Stimulated activated CD4-positive, alpha-beta T cell treated with anti-CD3 and anti-CD28 coated beads, TNF-alpha, amount 100 ng/mL, for 24 hours (primary cell): ENCODE measurements at places on chromosomes 5 and 9.
A peak's percentile ranks its signal among the peaks of the same experiment; 100 is the strongest.

DNA sequence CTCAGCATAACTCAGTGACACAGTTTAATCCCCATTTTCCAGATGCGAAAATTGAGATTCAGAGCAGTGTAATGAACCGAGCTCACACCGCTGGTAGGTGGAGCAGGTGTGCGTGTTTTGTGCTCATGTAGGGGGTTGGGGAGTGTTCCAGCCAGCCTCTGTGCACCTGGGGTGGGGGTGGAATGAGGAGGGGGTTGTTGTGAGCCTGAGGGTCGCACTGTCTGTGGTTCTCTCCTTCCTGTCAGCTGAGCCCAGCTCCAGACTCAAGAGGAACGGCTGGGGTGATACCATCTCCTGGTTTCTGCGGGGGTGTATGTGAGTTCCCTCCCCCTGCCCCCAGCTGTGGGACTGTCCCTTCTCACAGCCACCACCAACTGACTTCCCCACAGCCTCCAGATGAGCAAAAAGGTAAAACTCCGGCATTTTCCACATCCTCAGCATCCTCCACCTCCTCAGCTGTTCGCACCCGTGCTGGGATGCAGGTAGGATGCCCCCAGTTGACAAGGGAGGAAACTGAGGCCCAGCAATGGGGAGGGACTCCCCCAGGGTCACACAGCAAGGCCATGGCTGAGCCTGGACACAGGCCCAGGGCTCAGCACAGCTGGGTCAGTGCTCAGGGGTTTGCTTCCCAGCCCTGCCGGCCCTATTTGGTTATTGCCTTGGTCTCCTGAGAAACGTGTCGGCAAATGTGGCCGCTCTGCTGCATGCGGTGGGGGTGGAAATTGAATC lies 2.1 kb downstream of the SH2D3C start:
- peak; percentile 78 for DNase-seq

- DNase-seq: no peak
These were observed 334.4 kb downstream of the ARHGEF28 start for GRCh38 chr5:73960426-73960825.

GRCh38 chr9:89426384-89426961 lies 71.4 kb downstream of the SEMA4D start:
- DNase-seq: no peak

GRCh38 chr5:91139572-91140200 lies 243.4 kb downstream of the ARRDC3 start:
- DNase-seq: no peak

GRCh38 chr5:21121213-21121612 lies 1133.2 kb upstream of the CDH18 start:
- no peak for DNase-seq

- DNase-seq: no peak
These were observed 89.7 kb upstream of the SAP30L start for GRCh38 chr5:154356020-154356655.

DNA sequence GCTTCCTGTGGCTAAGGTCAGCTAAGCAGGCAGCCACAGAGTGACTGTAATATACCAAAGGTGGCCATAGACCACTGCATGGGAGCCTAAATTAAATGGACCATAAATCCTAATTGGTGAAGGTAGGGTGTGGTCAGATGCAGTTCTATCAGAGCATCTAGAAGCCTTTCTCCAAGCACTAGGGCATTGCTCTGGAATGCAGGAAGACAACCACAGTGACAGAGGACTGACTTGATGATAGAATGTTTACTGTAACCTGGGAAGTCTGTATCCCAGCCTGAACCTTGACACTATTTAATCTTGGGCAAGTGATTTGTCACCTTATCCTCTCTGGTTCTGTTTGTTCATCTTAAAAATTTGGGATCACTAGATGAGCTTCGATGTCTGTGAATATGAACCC lies 2.3 kb downstream of the FBXO38 start:
- DNase-seq: no peak

DNA sequence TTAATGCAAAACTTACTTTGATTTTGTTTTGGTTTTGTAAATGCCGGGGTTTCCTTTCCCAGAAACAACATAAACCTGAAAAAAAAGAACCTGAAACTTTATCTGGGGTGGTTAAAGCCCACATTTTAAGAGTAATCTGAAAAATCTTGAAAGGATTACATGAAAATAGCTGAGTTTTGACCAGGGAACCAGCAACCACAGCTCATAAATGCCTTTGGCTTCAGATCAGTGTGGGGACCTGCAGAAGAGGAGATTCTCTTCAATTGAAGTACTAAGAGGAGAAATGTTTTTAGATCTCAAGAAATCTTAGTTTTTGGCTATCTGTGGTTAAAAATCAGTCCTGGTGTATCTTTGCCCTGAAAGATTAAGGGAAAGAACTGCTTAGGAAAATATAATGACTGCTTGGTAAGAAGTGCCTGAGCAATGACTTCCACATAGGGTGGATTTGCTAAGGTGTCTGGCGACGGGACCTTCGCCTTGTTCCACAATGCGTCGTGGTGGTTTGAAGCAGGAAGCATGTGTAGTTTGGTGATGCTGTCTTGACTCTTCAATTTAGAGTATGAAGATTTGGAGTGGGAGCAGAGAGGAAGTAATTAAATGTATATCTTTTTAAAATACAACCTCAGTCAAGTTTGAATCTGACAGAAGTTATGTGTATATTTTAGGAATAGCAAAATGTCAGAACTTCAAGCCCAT lies 186.5 kb downstream of the MAN2A1 start:
- DNase-seq: no peak

GRCh38 chr9:38371495-38371894 lies 21.0 kb upstream of the ALDH1B1 start:
- no peak for DNase-seq

GRCh38 chr9:20352591-20352990 lies 269.7 kb downstream of the MLLT3 start:
- DNase-seq: no peak

DNA sequence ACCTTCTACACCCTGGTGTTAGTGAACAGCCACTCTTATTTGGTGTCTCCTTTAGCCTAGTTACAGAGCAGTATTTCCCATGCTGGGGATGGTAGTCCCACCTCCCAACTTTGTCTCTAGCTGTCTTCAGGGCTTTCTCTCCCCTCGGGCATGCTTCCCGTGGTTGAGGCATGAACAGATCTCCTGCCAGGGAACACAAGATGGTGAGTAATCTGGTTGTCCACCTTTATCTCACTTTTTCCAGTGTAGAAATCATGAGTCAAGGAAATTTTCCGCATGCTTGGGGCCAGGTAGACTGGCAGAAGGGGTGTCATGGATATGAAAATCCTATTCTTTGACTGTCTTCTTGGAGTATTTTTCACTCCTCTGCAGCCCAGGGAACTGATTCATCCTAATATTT lies 532.9 kb downstream of the ANXA1 start:
- no peak for DNase-seq

DNA sequence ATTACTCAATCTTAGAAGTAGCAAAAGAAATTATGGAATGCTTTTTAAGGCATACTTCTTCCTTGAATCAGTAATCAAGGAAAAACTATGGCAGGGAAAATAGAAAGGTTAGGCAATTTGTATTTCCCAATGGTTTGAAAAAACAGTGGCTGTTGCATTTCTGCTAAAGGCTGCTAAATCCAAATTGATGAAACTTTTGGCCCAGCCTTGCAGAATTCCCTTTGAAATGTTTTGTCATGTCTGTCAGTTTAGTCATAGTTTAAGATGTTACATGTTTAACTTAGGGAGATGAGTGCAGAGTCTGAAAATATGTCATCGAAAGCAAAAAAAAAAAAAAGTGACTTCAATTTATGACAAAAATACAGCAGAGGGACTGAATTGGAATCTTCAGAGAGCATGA lies 878.9 kb upstream of the WWC1 start:
- DNase-seq: no peak

GRCh38 chr5:100575815-100576214 lies 40.6 kb downstream of the FAM174A start:
- DNase-seq: no peak

- DNase-seq: no peak
These were observed 27.4 kb downstream of the PTPA start for GRCh38 chr9:129138476-129139232.

DNA sequence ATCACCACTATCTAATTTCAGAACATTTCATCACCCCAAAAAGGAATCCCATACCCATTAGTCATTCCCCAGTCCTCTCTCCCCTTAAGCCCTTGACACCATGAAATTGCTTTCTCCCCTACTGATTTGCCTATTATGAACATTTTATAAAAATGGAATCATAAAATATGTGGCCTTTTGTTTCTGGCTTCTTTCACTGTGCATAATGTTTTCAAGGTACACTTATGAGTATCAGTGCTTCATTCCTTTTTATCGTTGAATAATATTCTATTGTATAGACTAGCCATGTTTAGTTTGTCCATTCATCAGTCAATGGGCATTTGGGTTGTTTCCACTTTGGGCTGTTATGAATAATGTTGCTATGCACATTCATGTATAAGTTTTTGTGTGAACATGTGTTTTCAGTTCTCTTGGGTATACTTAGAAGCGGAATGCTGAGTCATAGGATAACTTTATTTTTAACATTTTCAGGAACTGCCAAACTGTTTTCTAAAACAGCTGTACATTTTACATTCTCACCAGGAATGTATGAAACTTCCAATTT lies 40.4 kb upstream of the FGF1 start:
- DNase-seq: no peak

GRCh38 chr5:1840741-1841521 lies 39.7 kb downstream of the NDUFS6 start:
- DNase-seq: no peak

DNA sequence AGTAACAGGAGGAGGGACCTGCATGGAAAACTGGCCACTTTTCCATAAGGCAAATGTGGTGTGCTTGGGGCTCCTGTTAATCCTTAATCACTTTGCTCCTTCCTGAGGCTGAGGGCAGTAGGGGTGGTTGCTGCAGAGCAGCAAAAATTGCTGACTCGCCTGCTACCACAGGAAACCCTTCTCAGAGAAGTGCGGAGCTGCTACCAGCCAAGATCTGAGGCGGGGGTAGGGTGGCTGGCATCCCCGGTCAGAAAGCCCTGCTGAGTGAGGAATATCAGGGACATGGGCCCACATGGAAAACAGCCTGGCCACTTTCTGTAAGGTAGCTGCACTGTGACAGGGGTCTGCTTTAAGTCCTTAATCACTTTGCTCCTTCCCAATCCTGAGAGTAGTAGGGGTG lies 192.4 kb upstream of the GHR start:
- no peak for DNase-seq

- no peak for DNase-seq
These were observed 57.2 kb downstream of the MLANA start for GRCh38 chr9:5947912-5948311.

- no peak for DNase-seq
These were observed 64.6 kb downstream of the ENC1 start for GRCh38 chr5:74575741-74576538.

DNA sequence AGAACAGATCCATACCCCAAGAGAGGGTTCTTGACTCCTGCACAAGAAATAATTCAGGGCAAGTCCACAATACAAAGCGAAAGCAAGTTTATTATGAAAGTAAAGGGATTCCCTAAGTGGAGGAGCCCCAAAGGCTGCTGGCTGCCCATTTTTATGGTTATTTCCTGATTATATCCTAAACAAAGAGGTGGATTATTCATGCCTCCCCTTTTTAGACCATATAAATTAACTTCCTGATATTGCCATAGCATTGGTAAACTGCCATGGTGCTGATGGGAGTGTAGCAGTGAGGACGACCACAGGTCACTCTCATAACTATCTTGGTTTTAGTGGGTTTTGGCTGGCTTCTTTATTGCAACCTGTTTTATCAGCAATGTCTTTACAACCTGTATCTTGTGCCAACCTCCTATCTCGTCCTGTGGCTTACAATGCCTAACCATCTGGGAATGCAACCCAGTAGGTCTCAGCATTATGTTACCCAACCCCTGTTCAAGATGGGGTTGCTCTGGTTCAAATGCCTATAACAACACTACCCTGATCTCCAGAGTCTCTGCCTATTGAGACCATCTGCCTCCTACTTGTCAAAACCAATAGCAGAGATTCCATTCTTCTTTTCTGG lies 154.4 kb upstream of the GRAMD2B start:
- no peak for DNase-seq

DNA sequence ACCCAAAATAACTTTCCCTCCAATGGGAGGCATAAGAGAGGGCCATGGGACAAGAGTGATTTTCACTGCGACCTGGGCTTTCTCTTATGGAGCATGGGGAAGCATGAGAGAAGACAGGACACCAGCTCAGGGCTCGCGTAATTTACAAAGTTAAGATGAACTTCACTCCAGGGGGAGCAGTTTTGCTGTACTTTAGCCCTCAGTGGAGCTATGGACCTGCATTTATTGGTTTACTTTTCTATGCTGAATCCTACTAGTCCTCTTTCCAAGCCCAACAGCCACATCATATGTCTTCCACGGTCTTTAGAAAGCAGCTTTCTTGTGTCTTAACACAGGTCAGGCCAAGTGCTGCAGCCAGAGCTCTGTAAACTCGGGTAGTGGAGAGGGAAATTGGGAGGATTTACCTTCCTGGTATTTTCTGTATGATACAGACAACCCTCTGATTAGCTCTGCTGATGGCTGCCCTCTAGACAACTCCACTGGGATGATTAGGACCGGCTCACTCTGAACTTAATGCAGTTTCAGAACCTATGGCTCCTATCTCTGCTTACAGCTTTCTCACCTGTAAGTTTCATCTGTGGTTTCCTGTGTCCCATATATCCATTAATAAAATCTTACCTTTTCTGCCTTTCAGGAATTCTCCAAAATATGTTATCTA lies 581.0 kb upstream of the RORB start:
- DNase-seq: no peak

DNA sequence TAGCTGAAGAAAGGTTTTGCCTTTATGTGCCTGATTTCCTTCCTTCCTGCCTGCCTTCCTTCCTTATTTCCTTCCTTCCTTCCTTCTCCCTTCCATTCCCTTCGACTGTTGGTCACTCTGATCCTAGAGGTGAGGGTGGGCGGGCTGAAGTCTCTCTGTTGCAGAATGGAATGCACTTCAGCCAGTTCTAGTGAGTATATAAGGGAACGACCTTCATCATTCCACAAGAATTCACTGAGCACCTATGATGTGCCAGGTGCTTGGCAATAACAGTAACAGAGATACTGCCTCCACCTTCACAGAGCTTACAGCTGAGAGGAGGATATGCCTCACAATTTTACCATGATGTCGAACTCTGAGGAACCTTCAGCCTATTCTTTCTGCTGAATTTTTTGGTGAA lies 8.7 kb upstream of the OR5C1 start:
- no peak for DNase-seq

DNA sequence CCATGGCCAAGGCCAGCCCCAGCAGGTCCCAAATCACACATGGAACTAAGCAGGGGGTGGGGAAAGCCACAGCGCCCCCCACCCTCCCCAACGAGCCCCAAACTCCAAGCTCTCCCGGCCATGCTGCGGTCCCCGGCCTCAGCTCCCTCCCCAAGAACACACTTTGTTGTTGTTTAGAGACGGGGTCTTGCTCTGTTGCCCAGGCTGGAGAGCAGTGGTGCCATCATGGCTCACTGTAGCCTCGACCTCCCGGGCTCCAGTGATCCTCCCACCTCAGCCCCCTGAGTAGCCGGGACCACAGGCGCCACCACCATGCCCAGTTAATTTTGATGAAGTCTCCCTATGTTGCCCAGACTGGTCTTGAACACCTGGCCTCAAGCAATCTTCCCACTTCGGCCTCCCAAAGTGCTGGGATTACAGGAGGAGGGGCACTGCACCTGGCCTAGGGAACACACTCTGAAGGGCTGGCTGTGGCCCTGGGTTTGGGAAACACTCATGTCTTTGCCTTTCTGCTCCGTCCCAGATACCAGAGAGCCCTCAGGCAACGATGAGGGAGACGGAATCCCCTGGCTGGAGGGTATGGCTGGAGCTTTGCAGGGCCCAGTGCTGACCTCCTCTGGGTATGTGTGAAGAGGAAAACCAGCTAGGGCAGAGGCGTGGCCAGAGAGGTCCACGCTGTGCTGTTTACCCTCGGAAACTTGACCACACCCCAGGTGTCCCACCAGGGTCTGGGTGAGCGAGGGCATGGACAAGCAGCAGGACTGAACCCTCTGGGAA lies 53.2 kb upstream of the UBAC1 start:
- DNase-seq: no peak
